ENCODE measurements at places on chromosomes 5 and 9.

DNA sequence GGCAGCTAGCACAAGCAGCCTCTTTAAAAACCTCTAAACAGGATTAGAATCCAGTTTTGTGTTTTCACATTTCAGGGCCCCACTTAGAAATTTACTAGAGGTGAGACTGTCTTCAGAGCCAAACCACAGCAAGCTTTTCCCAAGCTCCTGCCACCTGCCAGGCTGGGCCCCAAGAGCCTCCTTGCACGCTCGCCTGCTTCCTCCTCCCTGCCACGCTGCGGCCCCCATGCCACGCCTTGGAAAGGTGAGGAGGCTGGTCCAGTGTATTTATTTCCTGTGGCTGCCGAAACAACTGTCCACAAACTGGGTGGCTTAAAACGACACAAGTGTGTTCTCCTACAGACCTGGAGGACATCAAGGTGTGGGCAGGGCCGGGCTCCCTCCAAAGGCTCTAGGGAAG, 43.4 kb downstream of the NKX2-5 start:
- DNase-seq = no peak

DNA sequence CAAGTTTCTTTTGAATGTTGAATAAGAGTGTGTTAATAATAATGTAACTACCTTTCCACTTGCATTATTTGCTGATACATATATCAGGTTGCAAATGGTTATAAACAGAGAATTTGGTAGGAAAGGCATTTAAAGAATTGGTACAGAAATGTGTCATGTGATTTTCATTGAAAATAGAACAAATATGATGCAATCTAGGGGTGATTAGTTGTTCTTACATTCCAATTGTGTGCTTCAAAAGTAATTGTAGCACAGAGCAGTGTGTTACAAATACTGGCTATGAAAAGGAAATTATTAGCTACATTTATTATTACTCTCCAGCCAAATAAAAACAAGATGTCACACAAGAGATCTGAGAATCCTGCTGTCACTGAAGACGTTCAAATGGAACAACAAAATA, 61.8 kb upstream of the PRDM9 start:
- DNase-seq = no peak

DNA sequence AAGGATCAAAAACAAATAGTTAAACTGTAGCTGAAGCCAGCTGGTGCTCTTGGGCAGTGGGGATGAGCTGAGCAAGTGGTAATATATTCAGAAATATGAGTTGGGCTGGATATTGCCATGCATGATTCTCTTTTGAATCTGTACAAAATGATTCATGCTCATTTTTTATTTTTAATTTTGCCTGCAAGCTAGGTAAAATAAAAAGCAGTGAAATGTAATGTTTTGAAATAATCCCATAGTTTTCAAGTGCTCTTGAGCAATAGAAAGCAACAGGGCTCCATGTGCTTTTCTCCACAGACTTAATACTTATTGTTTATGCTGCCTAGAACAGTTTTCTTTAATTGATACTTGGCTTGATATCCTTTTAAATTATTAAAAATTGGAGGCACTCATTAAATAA, 489.3 kb downstream of the TLE4 start:
- DNase-seq = no peak

DNA sequence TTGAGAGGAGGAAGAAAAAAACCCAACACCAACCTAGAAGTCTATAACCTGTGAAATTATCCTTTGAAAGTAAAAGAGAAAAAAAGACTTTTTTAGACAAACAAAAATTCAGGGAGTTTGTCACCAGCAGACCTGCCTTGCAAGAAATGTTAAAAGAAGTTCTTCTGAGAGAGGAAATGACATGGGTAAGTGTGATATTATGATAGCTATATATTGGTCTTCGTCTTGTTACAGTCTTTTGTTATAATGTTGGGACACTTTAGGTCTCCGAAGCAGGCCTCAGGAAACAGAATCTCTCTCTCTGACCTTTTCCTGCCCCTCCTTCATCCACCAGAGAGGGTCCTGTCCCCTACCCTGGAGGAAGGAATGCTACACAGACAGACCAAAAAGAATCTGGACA, 16.6 kb upstream of the MLANA start:
- DNase-seq = no peak

- DNase-seq = no peak
These were observed 118.6 kb downstream of the SEMA6A start for GRCh38 chr5:116456036-116456435.

DNA sequence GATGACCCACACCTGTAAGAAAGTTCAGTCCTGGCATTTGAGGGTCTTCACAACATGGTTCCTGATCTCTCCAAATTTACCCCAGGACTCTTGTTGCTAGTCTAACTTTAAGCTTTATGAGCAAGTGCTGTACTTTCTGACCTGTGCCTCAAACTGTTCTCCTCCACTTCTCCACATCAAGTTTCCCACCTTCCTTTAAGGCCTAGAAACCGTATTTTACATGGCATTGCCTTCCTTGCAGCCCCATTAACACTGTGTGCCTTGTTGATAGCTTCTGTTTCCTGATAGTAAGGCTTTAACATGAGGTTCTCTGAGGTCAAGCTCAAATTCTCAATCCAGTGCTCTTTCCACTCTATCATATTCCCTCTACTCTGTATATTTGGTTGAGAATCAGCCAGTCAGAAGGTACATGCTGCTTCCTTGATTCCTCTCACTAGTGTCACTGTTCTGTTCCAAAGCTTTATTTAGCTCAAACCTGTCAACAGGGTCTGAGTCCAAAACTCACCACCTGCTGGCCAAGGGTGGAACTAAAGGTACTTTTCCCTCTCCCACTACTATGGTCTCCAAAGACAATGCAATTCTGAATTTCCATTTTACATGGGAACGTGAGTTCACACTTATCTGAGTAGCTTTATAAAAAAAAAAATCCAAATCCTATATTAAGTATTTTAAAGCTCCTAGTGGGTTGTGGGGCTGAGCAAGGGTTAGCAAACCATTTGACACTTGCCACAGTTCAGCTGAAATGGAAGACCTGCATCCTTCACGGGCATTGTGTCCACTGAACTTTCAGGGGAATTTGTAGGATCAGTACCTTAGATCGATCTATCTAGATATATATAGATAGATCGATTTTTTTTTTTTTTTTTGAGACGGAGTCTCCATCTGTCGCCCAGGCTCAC, 21.1 kb downstream of the VCP start:
- no peak for DNase-seq

GRCh38 chr9:90552317-90552716, 90.3 kb downstream of the DIRAS2 start:
- DNase-seq = no peak

- DNase-seq = no peak
These were observed 245.2 kb downstream of the EFNA5 start for GRCh38 chr5:107425541-107426031.

GRCh38 chr5:122967625-122968024, 68.9 kb downstream of the PPIC start:
- DNase-seq = no peak

DNA sequence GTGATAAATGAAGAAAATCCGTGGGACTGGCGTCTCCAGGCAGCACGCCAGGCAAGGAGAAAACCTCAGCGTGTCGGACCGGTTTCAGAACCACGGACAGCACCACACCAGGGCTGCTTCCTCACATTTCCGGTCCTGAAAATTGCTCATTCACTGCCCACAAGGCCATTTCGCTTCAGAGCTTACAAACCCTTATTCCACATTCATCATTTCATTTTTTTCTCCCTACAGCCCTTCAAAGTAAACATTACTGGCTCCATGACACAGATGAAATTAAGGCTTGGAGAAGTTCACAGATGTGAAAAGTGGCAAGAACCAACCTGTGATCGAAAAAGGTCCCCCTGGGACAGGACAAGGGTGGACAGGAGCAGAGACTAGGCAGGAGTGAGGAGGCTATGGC, 1.5 kb upstream of the GPRIN1 start:
- peak; percentile 9 for DNase-seq

DNA sequence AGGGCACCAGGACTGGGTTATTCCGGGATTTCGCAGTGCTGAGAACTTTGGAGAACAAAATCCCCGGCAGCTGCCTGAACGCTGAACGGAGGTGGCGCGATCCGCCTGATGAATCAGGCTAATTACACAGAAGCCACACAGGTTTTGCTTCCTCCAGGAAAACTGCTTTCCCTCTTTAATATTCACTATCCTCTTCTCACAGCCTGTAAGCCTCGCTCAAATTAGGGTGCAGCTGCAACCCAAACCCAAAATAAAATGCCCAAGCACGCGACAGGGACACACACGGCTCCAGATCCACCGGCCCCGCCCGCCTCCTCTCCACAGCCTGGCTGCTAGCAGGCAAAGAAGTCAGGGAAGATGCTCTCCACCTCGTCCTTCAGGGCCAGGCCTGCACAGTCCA, 6.0 kb downstream of the SOHLH1 start:
- no peak for DNase-seq

DNA sequence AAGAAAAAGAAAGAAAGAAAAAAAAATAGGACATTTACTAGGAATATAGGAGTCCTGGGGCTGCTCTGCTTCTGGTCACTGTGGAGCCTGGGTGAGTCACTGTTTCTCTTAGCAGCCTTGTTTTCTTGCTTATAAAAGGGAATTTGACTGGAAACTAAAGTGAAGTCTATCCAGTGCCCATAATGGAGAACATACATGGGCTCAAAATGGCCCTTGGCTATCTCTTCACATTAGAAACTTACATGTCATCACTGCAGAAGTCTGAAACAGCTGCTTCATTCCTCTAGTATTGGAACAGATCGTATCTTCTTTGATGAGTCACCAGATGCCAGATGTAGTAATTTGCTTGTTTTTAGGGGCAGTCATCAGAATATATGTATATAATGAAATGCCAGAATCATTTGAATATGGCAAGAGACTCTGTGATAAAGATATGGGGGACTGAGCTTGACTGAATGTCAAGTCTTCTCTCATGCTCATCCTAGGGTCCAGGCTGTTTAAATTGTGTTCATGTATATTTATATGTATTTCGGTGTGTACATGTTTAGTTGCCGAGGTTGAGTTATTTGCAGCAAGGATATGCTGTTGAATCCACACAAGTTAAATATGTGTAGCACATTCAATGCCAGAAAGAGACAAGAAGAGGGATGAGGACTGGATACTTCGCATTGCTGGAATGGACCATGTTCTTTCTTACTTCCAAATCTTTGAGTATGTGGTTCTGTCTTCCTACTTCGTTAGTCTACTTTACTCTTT, 56.7 kb downstream of the SGCD start:
- no peak for DNase-seq

DNA sequence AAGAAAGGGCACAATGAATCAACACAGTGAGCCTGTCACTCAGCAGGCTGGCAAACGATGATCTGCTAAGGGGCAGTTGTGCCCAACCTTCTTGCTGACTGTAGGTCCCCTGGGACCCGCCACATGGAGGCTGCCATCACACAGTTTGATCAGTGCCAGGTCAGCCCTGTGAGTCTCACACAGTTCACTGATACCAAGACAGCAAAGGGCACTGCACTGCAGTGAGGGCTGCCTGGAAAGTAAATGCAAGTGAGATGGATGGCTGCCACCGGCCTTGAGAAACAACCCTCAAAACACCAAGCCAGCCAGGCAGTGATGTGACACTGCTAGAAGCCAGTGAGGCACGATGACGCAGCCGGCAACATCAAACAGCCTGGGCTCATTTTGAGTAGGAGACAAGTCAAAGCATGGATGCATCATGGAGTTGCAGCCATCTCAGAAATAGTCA, 30.3 kb downstream of the FOXD1 start:
- DNase-seq = no peak

DNA sequence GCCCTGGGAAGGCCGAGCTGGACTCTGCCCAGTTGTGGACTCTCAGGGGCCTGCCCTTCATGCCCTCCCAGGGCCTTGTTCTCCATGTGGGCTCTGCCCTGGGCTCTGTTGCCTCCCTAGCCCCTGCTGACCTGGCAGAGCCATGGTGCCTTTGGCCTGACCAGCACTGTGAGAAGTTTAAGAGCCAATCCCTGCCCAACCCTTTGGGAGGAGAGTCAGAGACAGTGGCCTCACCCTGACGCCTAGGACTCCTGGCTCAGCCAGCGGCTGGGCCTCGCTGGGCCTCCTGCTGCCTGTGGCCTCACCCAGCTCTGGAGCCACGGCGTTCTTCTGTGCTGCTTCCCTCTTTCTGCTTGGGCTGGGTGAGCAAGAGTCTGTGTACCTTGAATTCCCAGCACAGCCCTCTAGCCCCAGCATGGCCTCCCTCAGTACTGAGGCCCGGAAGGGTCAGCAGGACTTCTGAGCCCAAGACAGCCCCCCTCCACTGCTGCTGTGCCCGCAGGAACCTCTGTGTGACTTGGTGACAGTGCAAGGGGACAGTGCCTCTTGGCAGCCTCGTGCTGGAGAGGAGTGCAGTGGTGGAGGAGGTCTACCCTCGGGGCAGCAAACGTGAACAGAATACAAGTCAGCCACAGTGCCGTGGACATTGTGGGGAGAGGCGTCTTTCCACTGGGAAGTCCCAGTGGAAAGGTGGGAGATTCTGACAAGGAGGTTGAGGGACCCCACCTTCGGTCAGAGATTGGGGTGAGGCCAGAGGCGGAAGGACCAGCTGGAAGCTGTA, 97.4 kb downstream of the CACNA1B start:
- no peak for DNase-seq

DNA sequence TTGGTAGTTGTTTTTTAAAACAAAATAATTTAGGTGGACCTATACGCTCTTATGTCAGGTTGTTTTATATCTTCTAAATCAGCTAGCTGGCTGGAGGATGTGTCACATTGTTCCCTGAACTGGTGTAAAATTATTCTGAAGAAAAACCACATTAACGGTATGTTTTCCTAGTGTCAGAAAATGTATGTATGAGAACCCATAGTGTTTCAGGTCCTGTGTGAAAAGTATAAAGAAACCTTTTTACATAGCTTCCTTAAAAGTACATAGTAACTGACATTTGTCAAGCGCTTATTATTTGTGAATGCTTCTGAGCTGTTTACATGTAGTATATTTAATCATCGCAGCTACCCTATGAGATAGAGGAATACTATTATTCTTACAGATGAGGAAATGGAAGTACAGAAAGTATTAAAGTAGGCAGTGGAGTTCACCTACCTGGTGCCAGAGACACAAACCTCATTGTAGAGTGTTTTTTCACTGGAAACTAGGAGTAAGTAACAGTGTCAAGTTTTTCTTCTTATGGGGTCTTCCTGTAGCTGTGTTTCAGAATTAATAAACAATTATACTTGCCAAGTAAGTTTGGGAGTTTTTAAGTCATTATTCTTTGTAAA, 10.4 kb upstream of the FAM120AOS start:
- DNase-seq = no peak

DNA sequence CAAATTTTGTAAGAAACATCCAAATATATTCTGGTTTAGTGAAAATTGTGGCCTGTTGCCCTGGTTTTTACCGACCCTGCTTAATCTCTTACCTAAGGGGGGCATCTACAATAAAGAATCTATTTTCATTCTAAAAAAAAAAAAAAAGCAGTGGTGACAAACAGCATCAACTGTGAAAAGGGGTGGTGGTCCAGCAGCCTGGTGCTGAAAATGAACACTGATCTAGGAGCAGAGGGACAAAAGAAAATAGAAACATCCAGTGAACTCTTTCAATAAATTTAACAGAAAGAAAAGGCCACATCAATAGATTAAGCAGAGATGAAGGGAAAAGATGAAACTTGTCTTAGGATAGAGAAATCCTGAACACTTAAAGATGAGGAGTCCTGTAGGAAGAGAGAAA, 348.7 kb upstream of the GRAMD2B start:
- DNase-seq = no peak

- no peak for DNase-seq
These were observed 347.8 kb upstream of the RGMB start for GRCh38 chr5:98425640-98426039.

GRCh38 chr9:98229620-98230019, 25.8 kb downstream of the TBC1D2 start:
- DNase-seq = no peak

- no peak for DNase-seq
These were observed 81.8 kb downstream of the CMYA5 start for GRCh38 chr5:79771387-79771786.

Measured in NK-92 treated with Interleukin-12 subunit alpha and Interleukin-12 subunit beta, amount 100 ng/mL, for 24 hours (cell line).